Frontal cortex (tissue), 4 donors: ENCODE measurements at places on chromosomes 7 and 10. TPM values are rescaled to one million over a fixed set of nuclear protein-coding genes. Genes with fewer than 3 reads are reported as not detected.

HSPA12A gene
- 33.0 TPM for total RNA-seq

NUP42 gene
- 60.7 TPM for total RNA-seq

NOS3 gene
- 0.82 TPM for total RNA-seq

PHKG1 gene
- total RNA-seq, result 3.7 TPM

ZNF488 gene
- total RNA-seq, result 0.41 TPM

BTBD16 gene
- total RNA-seq, result not detected

POLR2J gene
- total RNA-seq, result 11.8 TPM

HMX3 gene
- total RNA-seq, result not detected

CTBP2 gene
- total RNA-seq, result 32.6 TPM

TEX47 gene
- not detected for total RNA-seq

DNA sequence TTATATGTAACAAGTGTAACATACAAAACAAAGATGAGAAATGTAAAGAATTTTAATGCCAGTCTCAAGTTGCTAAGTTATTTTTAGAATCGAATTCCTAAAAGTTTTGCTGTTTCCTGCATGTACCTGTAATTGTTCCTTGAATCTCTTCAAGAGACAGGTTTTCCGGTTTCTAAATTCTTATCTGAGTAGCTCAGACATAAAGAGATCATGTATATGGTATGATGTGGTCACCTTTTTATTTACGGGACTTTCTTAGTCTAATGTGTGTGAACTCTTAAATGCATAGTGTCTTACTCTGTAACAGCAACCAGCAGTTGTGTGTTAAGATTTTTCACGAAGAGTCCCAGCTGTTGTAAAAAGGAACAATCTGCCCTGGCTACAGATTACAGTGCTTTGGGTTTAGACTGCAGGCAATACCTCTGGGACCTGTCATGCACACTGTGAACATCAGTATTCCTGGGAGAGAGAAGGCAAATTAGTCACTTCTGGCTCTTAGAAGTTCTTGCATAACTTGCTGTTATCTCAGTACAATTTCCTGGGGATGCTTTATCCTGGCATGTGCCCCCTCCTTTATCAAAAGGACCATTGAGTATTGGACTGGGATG, 263.4 kb downstream of the BICC1 start:
- no peak for DNase-seq

DNA sequence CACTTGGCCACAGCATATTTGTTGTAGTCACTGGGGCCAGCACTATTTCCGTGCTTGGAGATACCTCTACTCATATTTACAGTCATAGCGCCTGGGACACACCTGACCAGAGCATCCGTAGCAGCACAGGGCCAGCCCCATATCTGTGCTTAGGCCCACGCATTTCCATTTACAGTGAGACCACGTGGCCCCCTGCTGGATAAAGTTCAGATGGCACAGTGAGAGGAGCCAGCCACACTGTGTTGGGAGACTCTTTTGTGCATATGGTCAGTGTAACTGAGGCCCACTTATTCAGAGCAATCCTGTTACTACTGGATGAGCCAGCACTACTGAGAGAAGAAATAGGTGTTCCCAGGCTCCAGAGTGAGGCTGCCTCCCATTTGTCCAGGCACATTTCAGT, 455.3 kb downstream of the REEP3 start:
- peak; percentile 26 for DNase-seq

GRCh38 chr7:131124867-131125266, 202.8 kb upstream of the MKLN1 start:
- no peak for DNase-seq

DNA sequence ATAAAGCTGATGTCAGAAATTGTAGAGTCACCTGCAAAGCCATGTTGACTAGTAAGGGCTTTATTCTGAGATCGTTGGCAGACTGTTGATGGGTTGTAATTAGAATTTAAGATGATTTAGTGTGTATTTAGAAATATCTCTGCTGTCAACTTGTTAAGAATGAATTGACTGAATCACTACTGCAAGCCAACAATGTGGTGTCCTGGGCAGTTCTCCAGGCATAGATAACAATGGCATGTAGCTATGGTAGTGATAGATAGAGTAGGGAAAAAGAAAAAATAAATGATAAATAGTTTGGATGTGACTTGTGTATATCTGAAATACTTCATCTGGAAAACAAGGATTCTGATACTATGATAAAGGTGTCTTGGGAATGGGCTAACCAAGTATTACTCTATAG, 640.2 kb downstream of the ARL4A start:
- DNase-seq, result no peak

GRCh38 chr10:34181553-34182300, 633.4 kb downstream of the PARD3 start:
- DNase-seq, result no peak

DNA sequence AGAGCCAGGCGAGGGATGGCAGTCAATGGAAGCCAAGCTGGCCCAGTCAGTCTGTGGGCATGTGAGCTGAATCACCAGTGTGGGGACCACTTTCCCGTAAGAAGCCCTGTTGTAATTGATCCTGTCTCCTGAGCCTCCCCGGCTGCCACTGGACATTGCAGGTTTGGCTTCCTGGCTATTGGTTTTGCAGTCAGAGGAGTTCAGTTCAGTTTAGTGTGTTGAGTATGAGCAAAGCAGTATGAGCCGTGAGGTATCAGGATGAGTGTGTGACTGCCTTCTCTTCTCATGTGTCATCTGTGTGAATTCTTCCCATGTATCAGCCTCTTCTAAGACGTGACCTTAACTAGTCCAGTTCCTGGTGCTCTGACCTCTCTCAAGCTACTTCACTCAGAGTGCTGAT, 227.4 kb downstream of the PRKG1 start:
- DNase-seq, result no peak

DNA sequence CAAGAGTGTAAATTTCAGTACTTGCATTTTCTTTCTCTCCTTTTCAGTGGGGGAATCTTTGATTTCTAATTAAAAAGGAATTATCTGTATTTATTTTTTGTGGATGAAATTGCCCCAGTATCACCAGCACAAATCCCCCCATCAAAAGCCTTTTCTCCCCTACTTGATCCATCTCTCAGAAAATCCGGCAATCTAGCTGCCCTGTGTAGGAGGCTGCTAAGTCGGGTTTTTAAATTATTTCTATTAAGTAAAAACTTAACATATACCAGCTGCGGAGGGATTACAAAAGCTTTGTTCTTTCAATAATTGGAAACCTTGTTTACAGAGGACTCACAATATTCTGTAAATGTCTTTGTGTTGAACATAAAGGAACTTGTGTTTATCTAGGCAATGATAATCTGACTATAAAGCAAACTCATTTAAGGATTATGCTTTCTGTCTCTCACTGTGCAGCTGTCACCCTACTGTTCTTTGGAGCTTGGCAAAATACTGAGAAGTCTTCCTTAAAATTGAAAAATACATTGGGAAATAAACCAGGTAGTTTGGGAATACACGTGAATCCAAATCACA, 177.4 kb upstream of the PRR15 start:
- DNase-seq, result no peak

DNA sequence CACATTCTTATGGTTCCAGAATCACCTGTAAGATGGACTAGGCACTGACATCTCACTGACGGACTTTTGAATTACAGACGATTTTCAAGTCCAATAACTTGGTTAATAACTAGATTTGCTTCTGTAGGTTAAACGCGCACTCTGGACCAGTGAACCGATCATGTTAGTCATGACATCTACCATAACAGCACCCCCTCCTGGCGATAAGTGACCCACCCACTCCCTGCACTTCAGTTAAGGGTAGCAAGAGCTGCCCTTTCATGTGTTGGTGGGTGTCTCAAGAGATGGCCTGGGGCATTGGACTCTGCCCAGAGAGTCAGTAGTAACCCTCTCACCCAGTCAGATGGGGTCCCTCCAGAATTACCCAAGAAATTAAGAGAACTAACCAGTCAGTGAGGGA, 12.9 kb downstream of the GRM8 start:
- no peak for DNase-seq

DNA sequence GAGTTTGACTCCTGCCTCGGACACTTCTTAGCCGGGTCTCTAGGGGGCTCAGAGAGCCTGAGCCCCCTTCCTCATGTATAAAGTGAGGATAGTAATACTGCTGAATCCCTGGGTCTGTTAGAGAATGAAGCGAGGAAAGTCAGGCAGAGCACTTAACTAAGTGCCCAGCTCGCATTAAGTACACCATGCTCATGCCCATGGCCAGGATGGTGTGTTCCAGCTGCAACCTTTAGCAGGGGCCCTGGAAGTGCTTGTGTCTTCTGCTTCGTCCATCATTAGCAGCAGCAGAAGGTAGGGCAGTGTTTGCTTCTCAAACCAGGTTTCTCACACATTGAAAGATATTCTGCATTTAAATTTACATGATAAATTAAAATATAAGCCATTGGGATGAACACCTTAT, 27.3 kb upstream of the WDFY4 start:
- DNase-seq, result no peak

GRCh38 chr10:132492323-132493025, 45.1 kb upstream of the INPP5A start:
- peak; percentile 42 for DNase-seq

- no peak for DNase-seq
Measured at GRCh38 chr7:28318101-28318762, 94.1 kb upstream of the CREB5 start.

GRCh38 chr7:139490130-139490529, 6.7 kb upstream of the KLRG2 start:
- DNase-seq, result no peak

GRCh38 chr10:35564341-35564968, 40.7 kb upstream of the GJD4 start:
- no peak for DNase-seq

DNA sequence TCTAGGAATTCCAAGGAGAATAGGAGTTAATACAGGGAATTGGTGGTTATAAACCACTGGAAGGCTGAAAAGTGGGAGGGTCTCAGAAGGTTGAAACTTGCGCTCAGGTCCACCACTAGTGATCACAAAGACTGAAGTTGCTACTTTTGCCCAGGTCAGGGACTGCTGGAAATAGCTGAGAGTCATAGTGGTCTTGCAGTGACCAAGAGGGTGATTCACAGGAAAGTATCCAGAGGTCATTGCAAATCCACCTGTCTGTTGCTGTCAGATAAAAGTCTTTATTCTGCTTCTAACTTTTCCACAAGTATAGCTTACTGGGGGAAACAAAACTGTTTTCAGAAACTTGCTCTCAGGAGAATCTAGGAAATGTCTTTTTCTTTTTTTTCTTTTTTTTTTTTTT, 211.5 kb upstream of the PRSS1 start:
- DNase-seq, result no peak

DNA sequence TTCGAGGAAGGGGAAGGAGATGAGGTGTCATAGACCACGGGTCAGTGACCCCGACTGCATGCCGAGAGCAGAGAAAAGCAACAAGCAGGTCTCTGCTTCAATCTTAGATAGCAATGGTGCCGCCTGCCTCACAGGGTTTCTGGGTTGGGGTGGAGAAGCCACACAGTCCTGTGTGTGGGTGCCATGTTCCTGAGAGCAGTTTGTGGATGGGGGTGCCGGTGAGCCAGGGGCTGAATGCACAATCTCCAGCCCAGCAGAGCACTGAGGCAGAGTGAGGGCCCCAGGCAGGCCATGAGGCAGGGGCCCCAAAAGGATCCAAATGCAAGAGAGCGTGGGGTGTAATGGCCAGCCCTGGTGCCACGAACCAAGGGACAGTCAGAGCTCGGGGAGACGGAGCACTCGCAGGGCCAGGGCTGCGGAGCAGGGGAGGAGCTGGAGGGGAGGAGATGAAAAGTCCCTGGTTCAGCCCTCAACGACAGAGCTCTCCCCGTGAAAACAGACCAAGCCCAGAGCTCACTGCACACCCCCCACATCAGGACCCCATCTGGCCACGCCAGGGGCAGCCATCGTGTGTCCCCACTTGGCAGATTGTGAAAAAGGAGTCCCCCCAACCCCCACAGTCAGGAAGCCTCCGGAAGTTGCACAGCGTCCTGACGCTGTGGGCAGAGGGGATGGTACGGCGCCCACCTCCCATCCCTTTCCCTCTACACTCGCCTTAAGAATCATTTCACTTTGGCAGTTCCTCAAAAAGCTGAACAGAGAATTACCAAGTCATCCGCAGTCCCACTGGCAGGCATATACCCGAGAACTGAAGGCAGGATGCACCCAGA, 19.9 kb downstream of the WDR86 start:
- no peak for DNase-seq

GRCh38 chr10:69819716-69820506, 18.2 kb downstream of the COL13A1 start:
- no peak for DNase-seq

- DNase-seq, result no peak
Measured at GRCh38 chr7:48424731-48425130, 253.5 kb downstream of the ABCA13 start.

- no peak for DNase-seq
Measured at GRCh38 chr10:6980353-6980752, 400.3 kb upstream of the PRKCQ start.

- DNase-seq, result no peak
Measured at GRCh38 chr7:124130-124949, 68.0 kb upstream of the FAM20C start.

GRCh38 chr10:30207485-30208052, 141.5 kb downstream of the MTPAP start:
- DNase-seq, result no peak

DNA sequence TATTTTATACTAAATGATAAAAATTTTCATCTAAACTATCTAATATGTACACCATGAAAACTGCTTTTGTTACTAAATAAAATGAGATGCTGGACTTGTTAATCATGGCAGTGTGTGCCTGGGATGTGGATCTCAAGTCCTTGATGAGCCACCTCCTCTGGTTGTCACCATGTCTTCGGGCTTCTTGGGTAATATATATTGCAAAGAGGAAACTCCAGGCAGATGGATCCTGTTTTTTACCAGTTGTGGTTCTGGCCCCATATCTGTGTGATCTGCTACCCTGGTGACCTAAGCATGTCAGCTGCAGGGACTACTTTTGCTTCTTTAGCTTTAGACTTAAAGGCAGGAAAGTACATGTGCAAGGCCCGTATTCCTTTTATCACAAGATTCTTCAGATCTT, 46.2 kb downstream of the TMEM60 start:
- DNase-seq, result no peak

DNA sequence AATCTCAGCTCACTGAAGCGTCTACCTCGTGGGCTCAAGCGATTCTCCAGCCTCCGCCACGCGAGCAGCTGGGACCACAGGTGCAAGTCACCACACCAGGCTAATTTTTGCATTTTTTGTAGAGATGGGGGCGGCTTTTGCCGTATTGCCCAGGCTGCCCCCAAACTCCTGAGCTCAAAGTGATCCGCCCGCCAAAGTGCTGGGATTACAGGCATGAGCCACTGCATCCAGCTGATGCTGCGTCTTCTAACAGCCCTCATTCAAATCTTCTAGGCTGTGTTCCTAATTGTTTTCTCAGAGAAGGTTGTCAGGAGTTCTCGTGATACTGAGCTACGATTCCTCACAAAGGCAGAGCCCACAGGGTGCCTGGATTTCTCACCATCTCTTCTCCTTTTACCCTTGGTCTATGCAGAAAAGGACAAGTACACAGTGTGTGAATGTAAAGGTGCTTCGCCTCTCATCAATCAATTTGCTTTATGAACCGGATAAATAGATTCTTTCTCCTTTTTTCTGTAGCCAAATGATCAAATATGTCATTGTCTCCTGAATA, 247.3 kb upstream of the PTN start:
- DNase-seq, result no peak

- no peak for DNase-seq
Measured at GRCh38 chr7:30877015-30877769, 34.5 kb upstream of the AQP1 start.

GRCh38 chr7:1944619-1945210, 274.6 kb downstream of the ELFN1 start:
- DNase-seq, result no peak

GRCh38 chr10:7233259-7233991, 177.4 kb downstream of the SFMBT2 start:
- DNase-seq, result no peak
